ENCODE measurements at places on chromosomes 7 and 10.

DNA sequence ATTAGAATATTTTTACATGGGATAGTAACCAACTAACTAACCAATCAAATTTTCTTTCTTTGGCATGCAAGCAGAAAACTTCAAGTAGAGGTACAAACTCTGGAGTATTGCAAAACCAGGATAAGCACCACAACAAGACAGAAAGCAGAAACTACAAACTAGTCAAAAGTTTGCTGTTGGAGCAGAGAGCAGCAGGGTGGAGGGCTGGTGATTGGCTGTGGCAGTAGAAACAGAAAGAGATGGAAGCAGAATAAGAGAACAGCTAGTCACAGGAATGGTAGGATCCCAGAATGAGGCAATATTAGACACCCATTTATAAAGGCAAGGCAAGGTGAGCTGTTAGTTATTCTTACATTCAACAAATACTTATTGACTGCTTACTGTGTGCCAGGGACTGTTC lies 6.8 kb upstream of the MACC1 start:
- DNase-seq: no peak

DNA sequence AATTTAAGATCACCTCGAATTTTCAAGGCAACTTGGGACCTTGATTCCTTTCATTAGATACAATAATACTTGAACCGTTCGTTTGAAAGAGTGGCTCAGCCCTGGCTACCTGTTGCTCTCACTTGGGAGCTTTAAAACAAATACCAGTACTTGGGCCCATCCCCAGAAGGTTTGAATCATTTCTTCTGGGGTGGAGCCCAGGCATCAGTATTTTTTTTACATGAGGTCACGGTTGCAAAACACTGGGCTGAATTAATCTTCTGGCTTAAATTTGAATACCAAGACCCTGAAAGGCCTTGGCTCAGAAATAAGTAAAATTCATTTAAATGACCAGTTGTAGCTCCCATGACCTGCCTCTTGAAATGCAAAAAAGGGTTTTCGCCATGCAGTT lies 214.9 kb downstream of the CREB5 start:
- no peak for DNase-seq

DNA sequence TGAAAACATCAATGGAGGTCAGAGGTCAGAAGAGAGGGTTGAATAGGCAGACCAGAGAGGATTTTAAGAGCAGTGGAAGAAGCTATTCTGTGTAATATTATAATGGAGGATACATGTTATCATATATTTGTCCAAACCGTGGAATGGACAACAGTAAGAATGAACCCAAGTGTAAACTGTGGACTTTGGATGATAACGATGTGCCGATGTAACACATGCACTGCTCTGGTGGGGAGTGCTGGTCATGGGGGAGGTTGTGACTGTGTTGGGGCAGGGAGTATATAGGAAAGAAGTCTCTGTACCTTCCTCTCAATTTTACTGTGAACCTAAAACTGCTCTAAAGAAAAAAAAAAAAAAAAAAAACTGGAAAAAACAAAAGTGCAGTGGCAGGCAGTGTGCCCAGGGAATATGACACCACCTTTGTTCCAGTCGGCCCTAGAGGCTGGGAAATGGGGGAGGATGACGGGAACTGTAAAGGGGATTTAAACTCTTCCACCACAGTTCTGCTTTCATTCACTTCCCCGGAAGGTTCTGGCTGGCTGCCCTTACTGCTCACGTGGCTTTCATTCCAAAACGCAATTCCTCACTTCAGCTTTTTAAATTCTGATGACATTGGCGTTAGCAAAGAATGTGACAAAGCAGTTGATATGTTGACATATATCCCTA lies 113.7 kb upstream of the ANKRD1 start:
- no peak for DNase-seq

DNA sequence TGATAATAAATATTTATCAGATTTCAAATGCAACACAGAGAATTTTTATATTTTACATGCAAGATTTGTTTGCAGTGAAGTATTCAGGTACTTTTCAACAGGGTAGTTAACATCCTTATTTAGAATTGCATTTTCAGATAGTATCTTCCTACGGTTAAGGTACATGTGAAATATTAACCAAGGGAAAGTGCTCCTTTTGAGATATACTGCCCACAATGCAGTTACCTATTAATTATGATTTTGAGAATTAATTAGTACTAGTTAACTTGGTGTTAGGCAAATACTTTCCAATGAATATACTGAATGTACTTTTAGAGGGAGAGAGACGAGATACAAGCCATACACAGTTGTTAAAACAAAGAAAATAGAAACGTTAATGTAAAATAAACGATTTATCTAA lies 206.2 kb upstream of the YAE1 start:
- no peak for DNase-seq

DNA sequence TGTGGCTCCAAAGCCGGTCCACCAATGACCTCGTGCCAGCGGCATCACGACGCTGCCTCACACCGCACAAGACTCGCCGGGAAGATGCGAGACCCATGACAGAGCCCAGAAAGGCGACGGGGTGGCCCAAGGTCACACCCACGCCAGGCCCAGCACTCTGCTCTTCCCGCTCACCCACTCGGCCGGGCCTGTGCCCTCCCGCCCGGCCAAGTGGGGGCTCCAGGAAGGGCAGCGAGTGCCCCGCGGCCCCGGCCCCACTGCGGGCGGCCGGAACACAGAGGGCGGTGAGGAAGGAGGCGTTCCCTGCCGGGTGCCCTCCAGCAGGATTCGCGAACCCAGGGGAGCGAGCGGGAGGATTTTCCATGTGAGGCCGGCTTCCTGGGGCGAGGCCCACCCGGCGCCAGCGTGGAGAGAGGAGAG lies 56.3 kb downstream of the PDGFA start:
- DNase-seq: no peak

GRCh38 chr10:105855791-105856190 lies 1214.7 kb downstream of the SORCS3 start:
- no peak for DNase-seq

DNA sequence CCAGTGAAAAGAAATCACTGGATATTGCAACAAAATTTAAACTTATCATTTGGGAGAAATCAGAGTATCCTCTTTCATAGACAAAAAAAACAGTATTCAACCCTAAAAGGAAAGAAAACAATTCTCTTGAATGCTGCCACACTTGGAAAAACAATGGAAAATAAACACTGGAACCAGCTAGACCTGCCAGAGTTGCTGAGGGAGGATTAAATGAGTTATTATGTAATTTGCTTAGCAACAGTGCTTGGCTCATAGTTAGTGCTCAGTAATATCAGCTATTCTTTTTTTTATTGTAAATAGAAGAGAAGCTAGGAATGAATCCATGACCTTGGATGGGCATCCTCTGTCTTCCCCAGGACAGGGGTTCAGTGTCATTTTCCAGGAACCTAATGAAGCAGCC lies 11.0 kb upstream of the ZNF273 start:
- no peak for DNase-seq

DNA sequence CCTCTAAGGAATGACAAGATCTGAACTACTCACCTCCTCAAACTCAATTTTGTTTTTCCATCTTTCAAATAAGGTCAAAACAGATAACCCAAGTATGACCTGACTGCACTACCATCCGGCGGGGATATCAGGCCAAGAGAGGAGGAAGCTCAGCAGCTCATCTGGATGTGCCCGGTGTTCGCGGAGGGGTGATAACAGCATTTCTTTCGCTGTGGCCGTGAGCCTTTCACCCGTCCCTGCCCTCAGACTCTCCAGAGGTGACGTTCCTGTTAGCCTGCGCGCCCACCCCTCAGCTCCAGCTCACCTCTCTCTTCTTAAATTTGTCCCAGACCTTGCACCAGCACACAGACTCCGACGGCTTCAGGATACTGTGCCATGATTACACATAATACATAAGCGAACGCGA lies 526 bp downstream of the ZNF248 start:
- DNase-seq: peak; percentile 23

DNA sequence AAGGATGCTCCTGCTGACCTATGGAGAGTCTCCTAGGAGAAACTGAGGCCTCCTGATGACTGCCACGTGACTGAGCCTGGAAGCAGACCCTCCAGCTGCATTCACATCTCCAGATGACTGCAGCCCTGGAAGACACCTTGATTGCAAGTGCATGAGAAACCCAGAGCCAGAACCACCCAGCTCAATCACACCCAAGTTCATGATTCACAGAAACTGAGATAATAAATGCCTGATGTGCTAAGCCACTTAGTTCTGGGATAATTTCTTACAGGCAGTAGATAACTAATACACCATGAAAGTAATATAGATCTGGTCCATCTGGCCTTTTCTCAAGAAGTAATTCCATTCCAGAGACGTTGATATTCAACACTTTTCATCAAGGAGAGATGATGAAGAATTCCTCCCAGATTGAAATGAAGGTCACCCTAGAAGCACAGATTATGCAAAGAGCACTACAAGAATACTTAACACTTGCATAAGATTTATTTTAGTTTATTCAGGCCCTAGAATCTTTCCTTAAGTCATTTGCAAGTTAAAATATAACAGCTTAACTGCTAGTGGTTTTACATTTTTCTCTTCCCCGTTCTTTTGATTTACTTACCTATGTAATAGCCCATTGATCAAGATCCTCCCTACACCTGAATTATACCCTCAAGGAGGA lies 208.2 kb upstream of the INHBA start:
- no peak for DNase-seq

DNA sequence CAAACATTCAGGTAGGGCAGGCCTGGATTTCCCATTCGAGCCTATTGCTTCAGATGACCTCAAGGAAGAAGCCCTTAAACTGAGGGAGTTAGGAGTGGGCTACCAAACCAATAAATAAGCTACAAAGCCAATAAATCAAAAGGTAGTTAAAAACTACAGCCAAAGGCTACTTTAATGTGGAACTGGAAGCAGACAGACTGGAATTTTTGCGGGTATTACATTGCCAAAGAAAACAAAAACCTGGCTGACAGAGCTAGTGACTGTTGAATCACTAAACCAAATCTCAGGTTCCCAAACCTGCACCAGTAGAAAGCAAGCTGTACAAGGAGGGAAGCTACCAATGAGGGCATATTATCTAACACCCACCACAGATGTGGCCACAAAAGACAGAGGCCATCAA lies 315.6 kb downstream of the GRM8 start:
- DNase-seq: no peak

- DNase-seq: no peak
Measured at GRCh38 chr7:41465571-41465970, 237.3 kb downstream of the INHBA start.

DNA sequence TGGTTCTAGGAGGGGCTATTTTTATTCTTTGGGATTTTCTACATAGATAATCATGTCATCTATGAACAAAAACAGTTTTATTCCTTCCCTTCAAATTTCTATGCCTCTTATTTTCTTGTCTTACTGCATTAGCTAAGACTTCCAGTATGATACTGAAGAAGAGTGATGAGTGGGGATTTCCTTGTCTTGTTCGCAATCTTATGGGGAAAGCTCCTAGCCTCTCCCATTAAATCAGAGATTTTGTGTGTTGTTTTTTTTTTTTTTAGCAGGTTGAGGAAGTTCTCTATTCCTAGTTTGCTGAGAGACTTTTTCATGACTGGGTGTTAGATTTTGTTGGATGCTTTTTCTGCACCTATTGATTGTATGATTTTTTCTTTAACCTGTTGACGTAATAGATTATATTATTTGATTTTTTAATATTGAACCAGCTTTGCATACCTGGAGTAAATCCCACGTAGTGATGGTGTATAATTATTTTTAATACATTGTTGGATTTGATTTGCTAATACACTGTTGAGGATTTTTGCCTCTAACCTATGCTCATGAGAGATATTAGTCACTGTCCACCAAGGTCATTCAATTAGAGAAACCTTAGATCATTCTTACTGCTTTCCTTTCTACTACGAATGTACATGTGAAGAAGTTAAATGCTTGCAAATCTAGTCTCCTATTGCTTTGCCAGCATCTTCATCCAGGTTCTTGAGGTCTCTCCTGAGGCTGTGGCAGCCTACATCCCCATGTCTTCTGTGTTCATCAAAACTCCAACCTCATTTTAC lies 6.5 kb downstream of the ATP5F1C start:
- DNase-seq: no peak

- DNase-seq: peak; percentile 60
Measured at GRCh38 chr10:100148353-100149211, 37.2 kb downstream of the ERLIN1 start.

- DNase-seq: no peak
Measured at GRCh38 chr7:130393841-130394411, 13.6 kb downstream of the CPA1 start.

DNA sequence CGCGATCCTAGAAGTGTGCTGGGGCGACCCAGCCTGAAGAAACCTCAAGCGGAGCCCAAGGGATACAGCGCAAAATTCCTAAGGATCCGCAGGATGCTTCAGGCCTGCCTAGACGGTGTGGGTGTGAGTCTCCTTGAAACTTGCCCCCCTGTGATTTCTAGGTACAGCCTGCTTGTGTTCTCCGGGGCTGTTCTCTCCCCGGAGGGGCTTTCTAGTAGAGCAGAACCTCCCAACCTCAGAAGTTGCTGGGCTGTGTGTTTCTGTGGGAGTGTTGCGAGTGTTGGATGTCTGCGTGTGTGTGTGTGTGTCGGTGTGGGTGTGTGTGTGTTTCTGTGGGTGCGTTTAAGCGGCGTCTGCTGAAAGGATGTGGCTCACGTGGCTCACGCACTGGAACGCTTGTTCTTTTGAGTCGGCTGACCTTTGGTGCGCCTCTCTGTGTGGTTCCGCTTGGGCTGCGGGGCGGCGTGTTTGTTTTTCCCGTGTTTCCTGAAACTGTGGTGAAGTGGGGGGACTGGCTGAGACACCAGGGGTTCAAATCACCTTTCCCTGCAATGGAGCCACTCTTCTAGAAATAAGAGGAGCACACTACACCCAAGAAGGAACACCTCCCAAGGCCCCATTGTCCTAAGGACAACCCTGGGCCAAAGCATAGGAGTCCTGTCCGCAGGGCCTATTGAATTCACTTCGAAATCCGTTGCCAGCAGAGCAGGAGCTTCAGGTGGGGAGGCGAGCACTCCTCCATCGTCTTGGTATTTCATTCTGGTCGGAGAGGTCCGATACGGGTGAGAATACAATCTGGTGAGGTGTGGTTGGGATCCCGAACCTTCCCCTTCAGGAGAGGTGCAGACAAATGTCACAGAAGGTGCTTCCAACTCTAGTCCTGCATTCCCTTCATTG lies 25.1 kb upstream of the ZNF273 start:
- no peak for DNase-seq

DNA sequence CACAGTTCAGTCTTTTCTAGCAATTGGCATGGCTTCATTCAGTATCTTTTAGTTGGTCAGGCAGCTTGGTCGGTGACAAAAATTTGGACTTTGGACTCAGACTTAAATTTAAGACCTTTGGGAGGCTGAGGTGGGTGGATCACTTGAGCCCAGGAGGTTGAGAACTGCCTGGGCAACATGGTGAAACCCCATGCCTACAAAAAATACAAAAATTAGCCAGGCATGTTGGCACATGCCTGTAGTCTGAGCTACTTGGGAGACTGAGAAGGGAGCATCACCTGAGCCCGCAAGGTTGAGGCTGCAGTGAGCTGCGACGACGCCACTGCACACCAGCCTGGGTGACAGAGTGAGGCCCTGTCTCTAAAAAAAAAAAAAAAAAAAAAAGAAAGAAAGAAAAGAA lies 19.5 kb upstream of the ITPRID1 start:
- DNase-seq: no peak

GRCh38 chr7:41096917-41097316 lies 606.0 kb downstream of the INHBA start:
- DNase-seq: no peak

All from activated CD4-positive, alpha-beta T cell treated with anti-CD3 and anti-CD28 coated beads, Interleukin-10, Interleukin-2, amounts not matched to agents 100 ng/mL and 50 ng/mL, durations not matched to agents 16 hours and 8 hours (primary cell).